ENCODE measurements at places on chromosomes 11 and 22.

DNA sequence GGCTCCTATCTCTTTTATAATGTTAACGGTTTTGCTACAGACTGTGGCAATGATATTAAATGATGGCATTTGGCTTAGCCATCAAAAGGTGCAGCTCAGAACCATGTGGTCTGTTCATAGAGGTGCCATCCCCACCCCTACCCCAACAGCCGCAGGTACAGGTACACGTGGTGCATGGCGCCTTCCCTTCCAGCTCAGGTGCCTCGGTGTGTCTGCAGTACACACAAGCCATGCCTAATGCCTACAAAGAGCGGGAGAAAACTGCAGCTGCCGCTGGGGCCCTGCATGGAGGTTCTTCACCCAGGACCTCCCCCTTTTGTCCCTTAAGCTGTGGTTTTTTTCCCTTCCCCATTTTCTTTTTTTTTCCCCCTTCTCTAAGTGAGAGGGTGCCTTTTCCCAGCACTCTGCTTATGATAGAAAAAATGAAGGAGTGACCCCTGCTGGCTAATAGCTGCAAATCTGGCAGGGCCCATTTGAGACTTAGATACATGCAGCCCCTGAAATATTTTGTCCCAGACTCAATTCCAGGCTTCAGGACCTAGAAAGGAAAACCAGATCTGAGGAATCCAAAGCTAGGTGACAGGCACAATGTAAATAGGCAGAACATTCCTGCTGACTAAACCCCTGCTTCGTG is 6.5 kb downstream of the OR52M1 start:
- DNase-seq = no peak

GRCh38 chr22:37379722-37380121 is 47.6 kb downstream of the ELFN2 start:
- DNase-seq = no peak

GRCh38 chr11:27277843-27278242 is 85.2 kb downstream of the CCDC34 start:
- no peak for DNase-seq

- no peak for DNase-seq
Observed at GRCh38 chr11:269146-269890, 8.9 kb upstream of the NLRP6 start.

- DNase-seq = no peak
Observed at GRCh38 chr11:18699269-18699596, 654 bp downstream of the TMEM86A start.

DNA sequence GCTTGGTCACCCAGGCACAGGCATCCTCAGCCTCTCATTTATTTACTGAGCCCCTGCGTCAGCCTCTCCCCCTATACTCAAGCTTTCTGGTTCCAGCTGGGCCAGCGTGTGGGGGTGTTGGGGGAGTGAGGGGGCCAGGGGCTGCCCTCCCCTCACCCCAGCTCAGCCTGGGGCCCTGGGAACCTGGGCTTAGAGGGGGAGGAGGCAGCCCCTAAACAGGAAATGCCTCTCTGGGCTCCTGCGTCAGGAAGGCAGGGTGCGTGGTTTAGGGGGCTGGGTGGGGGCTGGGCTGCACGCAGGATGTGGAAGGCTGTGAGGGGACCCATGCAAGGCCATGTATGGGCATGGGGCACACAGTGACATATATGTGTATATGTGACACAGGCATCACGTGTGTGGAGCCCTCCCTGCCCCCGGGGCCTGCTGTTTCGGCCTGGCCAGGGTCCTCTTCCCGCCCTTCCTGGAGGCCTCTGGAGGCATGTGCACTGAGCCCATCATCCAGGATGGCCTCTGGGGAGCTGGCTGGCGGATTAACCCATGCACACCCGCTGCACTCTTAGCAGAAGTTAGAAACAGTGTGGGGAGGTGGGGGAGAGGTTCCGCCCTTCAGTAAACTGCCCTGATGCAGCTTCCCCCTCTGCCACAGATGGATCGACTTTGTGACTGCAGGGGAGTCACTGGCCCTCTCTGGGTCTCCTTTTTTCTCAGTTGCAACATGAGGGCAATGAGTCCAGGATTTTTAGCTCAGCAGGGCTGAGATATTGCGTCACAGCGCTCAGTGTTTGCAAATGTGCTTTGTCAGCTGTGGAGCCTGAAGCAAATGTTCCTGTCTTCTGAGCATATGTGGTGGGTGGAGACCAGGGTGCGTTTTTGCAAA is 1.1 kb upstream of the CD248 start:
- peak; percentile 91 for DNase-seq

GRCh38 chr11:110738641-110739040 is 26.4 kb upstream of the ARHGAP20 start:
- no peak for DNase-seq

- DNase-seq = peak; percentile 31
Observed at GRCh38 chr11:9664276-9665171, 647 bp downstream of the SWAP70 start.

DNA sequence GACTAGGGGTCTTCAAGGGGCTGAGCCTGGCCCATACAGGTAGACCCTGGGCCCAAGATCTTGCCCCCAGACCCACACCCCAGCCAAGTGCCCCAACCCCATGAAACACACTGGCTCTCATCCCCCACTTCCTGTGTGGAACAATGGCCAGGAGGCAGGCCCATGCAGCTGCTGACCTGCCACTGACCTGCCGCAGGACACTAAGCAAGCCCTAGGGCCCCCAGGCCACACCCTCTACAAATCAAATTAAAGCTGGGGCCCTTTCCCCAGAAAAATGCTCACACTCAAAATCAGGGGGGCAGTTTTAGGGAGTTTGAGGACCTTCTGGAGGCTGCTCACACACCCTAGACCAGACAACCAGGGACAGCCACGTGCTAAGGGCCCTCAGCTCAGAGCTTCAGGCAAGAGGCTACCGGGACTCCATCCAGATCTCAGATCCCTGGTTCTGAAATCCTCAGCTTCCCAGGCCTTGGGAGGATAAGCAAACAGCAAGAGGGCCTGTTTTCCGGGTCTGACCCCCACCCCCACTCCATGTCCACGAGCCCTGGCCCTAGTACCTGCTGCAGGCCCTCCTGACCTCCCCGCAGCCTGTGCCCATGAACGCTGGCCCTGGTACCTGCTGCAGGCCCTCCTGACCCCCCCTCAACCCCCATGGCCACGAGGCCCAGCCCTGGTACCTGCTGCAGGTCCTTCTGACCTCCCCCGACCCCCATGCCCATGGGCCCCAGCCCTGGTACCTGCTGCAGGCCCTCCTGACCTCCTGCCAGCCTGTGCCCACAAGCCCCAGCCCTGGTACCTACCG is 10.0 kb downstream of the CARD10 start:
- DNase-seq = no peak

DNA sequence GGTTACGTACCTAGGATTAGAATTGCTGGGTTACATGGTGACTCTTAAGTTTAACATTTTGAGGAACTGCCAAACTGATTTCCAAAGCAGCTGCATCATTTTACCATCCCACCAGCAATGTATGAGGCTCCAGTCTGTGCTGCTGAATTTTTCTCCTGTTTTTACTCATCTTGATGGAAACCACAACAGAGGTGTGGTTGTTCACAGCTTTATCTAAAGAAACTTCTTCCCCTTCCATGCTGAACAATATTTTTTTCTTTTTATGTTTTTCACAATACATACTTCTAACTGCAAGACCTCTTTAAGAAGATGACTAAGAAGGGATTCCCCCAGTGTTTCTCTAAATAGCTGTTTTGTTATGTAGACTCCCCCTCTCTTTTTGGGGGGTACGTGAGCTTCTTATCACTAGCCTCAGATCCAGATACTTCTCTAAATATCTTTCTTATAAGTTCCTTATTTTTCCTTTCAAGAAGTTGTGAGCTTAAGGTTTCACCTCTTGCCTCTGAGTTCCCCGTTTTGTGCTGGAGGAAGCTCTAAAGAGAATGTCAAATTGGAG is 24.0 kb downstream of the TCP11L1 start:
- peak; percentile 76 for DNase-seq

- no peak for DNase-seq
Observed at GRCh38 chr22:20519558-20519957, 12.1 kb downstream of the MED15 start.

DNA sequence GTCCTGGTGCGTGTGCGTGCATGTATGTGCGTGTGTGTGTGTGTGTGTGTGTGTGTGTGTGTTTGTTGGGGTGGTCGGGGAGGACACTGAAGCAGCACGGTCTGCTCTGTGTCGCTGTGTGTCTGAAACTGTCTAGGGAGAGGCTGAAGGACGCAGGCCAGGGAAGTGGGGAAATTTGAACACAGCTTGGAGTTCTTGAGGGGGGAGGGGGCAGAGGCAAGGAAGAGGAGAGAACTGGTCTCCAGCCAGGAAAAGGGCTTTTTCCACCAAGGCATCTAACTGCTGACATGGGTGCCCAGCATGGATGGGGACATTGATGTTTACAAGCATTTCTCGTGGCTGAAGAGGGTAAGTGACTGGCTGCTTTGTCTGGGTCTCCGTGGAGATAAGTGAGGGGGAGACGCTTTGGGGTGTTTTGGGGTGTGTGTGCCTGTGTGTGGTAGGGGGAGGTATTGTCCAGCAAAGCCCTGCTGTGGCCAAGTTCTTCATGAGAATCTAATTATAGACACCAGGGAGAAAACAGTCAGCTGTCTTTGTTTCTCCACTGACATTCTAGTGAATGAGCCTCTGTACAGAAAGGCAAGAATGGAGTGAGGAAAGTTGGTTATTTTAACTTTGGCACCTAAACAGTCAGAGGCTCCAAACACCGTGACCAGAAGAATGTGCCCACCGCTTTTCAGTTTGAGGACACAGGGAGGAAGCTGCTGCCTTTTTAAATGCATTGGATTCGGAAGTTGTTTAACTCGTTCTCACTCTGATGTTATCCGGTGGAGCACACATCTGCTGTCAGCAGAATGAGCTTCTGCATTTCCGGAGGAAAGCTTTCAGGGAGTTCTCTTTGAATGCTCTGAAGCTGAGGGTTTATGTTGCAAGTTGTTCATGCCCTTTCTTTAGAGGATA is 63.7 kb downstream of the PPFIBP2 start:
- DNase-seq = peak; percentile 61

DNA sequence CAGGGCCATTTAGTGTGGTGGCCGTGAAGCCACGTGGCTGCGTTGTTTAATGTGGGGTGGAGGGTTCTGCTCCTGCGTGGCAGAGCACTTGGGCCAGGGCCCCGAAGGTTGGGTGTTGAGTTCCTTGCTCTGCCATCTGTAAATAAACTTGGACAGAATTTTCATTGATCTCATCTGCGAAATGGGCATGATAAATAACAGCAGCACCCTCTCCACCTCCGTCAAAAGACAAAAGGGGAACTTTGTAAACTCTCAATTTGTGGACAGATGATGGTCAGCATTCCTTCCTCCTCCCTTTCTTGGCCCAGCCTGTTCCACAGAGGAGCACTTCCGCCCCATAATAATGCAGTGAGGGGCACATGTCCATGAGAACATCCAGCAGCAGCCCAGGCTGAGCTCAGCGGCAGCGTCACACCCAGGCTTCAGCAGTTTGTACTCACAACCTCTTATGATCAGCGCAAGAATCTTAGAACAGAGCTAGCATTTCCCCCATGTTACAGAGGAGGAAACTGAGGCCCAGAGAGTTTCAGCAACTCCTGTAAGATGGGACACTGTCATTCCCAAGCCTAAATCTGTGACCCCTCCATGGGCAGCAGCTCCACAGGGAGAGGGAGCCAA is 874.5 kb downstream of the BRD1 start:
- DNase-seq = no peak

DNA sequence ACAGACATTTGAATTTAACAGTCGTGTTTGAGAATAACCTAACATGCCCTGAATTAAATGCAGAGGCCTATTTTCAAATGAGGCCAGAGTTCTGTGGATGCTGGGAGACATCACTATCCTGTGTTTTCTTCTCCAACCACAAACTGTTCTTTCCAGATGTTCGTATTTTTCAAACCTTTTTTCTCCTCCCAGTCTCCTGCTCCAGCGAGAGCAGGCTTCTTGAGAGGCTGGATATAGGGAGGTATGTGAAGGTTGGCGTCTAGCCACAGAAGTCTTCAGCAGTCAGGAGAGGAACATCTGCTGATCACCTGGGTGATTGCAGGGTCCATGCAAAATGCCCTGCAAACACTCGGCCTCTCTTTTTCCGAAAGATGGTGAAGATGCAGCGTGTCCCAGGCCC is 126.3 kb downstream of the C11orf91 start:
- DNase-seq = peak; percentile 75

DNA sequence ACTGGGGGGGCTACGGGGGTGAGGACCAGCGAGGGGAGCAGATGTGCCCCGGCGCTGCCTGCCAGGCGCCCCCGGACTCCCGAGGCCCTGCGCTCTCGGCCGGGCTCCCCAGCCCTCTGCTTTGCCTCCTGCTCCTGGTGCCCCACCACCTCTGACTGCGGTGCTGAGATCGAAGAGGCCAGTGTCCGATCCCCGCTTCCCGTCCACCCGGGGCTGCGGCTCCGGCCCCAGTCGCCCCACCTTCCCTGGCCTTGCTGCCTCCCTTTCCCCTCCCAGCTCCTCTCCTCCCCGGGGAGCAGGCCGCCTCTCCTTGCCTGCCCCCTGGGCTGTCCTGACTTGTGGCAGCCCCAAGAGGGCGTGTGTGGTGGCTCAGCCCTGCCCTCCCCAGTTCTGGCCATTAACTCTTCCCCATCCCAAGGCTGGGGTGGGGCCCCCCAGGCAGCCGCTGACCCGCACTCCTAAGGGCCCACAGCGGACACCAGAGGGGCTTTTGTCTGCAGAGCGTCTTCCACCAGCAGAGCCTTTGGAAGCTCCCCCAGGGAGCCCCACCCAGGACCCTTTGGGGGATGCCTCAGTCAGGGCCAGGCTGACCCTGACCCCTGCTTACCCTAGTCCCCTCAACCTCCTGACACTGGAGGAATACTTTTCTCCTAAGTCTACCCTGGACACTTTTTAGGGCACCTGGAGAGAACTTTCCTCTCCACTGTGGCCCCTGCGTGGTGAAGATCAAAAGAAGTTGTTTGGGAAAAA is 16.6 kb downstream of the RTN4RL2 start:
- no peak for DNase-seq

- DNase-seq = no peak
Observed at GRCh38 chr22:35727436-35727835, 9.8 kb downstream of the APOL5 start.
